ENCODE measurements at places on chromosomes 16 and 17.

GRCh38 chr16:2150418-2151187 is 2.2 kb downstream of the RAB26 start:
- no peak for DNase-seq

GRCh38 chr17:1033503-1033902 is 36.6 kb downstream of the TIMM22 start:
- no peak for DNase-seq

- DNase-seq, result no peak
These were observed 249.3 kb upstream of the CIBAR2 start for GRCh38 chr16:85361441-85362118.

DNA sequence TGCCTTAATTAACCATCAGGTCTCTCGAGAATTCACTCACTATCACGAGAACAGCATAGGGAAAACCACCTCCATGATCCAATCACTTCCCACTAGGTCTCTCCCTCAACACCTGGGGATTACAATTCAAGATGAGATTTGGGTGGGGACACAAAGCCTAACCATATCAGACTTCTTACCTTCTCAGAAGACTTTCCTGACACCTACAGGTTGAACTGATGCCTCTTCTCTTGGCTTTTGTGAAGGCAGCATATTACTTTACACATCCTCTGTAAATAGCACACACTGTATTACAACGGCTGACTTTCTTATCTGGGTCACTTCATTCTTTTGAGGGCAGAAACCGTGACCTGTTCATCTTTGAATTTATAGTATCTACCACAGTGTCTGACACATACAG is 23.6 kb downstream of the BMERB1 start:
- no peak for DNase-seq

DNA sequence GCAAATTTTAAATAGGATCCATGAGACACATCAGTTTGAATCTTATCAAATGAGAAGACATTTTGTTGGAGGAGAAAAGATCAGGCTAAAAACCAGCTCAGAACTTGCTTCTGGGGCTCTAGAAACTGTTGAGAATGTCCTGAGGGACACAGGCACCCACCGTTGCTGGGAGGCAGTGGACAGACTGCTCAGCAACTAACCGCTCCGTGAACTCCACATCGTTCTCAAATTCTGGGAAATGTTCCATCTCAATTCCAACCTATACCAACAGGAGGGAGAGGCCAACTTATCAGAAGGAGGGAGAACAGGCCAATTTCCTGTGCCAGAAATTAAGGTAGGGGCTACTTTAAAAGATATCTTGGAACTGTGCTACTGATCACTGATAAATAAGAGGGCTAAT is 8.3 kb downstream of the TAT start:
- DNase-seq, result no peak

DNA sequence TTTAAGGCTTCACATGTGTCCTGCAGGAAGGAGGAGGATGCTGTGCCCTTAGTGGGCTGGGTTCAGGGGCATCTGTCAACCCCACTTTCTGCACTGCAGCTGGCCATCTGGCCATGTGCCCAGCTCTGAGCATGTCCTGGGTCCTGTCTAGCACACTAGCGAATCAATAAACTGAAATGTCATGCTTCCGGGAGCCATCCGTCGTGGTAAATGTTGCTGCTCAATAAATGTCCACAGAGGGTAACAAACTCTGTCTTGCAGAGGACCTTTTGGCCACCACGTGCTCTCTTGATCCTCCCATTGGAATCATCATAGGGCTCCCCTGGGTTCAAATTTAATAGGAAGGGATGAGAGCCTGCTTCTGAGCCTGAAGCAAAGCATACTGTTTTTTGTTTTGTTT is 168.6 kb upstream of the PIRT start:
- no peak for DNase-seq

GRCh38 chr16:1877804-1878203 is 5.8 kb upstream of the MEIOB start:
- no peak for DNase-seq

Data from kidney glomerular epithelial cell (primary cell).